CD4-positive, alpha-beta T cell treated with Interleukin-15 for 1 hour (primary cell): ENCODE measurements at places on chromosomes 12 and 14.

DNA sequence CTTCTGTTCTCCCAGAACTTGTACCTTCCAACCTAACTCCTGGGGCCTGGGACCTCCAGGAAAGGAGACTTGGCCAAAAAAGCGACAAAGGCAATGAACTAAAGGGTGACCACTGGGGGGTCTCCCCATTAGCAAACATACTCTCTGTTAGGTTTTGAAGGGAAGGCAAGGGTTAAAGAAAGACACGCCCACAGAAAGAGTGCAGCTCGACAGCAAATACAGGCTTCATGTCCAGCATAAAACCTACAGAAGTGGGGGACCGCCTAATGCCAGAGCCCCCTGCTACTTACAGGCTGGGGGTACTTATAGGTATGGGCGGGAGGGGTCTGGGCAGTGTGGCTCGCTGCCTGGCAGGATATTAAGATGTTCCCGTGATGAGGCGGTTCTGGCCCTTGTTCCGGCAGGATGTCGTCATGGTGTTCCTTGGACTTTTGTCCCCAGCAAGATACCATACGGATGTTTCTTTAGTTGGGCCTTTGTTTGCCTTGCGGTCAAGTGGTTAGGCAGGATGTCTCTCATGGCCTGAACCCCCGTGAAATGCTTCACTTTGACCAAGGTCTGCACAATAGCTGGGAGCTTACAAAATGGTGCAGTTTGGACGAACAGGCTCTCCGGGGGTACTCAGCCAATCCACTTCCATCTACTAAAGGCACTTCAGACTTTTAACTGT lies 53.4 kb downstream of the PRMT8 start:
- no peak for DNase-seq

GRCh38 chr12:5073853-5074252 lies 30.2 kb downstream of the KCNA5 start:
- DNase-seq, result no peak

GRCh38 chr14:89242652-89243279 lies 174.3 kb downstream of the FOXN3 start:
- DNase-seq, result no peak

- DNase-seq, result no peak
Measured at GRCh38 chr12:70157099-70157498, 86.1 kb upstream of the CNOT2 start.

GRCh38 chr12:26970136-26970535 lies 31.9 kb downstream of the FGFR1OP2 start:
- no peak for DNase-seq

DNA sequence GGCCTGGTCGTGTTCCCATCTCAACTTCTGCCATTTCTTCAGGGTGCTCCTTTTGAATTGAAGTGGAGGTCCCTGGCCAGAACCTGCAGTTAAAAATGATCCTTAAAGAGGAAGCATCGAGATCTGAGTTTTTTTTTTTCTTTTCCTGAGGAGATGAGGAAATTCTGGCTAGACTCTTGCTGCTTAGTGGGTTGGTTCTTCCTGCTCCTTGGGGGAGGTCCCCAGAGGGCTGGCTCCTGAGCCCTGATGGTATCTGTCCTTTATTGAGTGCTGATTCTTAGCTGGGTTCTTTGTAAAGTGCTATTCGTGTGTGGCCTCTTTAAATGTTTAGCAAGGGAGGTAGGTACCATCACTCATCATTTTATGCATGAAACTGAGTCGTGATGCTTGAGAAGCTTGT lies 11.7 kb downstream of the PELI2 start:
- no peak for DNase-seq
